ENCODE measurements at places on chromosomes 4 and X.
A peak's percentile ranks its signal among the peaks of the same experiment; 100 is the strongest.

GRCh38 chr4:152968806-152969394 is 32.8 kb downstream of the FHDC1 start:
- no peak for DNase-seq

DNA sequence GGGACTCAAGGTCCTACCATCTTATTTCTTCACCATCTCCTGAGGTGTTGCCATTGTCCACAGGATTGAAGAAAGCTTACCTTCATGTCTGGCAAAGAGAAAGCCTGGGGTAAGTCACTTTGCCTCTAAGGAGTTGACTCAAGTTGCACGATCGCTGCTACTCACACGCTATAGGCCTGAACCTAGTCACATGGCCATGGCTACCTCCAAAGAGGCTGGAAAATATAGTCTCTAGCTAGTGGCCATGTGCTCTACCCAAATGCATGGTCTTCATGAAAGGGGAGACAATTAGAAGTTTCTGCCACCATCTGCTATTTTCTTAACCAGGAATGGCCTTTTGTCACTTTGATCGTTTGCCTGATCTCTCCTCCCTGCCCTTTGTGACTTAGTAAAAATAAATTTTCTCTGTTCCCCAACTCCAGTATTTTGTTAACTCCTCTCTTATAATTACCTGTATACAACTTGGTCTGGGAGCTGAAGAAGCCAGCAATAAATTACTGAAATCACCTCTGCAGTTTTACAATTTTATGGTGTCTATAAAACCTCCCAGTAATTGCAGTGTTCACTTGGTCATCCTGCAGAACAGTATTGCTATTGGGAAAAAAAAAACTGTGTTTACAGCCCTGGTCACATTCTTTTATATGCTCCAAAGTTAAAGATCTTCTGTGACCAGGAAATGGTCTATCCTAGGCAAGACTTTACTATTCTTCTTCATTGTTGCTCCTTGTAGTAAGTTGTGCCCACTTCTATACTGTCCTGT is 126.7 kb upstream of the TSPAN5 start:
- no peak for DNase-seq

GRCh38 chr4:110628663-110629213 is 5.9 kb upstream of the PITX2 start:
- no peak for DNase-seq

DNA sequence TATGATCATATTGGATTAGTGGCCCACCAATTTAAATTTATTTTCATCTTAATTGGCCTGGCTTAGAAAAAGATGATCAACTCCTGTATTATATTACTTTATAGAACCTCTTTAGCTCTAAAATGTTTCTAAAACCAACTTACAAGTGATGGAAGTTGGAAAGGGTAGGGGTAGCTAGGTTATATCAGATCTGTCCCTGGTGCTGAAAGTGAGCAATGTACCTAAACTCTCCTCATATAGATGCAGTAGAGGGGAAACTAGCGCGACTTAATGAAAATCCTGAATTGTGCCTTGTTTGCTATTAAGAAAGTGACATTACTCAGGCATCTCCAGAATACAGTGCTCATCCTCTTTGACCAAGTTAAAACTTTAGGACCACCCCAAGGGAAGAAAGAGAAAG is 7.5 kb upstream of the PTCHD1 start:
- DNase-seq: no peak

GRCh38 chrX:51802917-51803688 is 59.9 kb downstream of the GSPT2 start:
- DNase-seq: peak; percentile 41
